Calu3 (cell line): ENCODE measurements at places on chromosomes 7 and 10.

GRCh38 chr7:132078891-132079735 is 497.2 kb downstream of the PLXNA4 start:
- DNase-seq, result no peak

GRCh38 chr7:129675521-129675920 is 64.0 kb downstream of the NRF1 start:
- DNase-seq, result no peak

- DNase-seq, result no peak
Measured at GRCh38 chr7:108247614-108248013, 117.5 kb upstream of the LAMB4 start.

GRCh38 chr7:42152329-42153205 is 84.4 kb downstream of the GLI3 start:
- no peak for DNase-seq

DNA sequence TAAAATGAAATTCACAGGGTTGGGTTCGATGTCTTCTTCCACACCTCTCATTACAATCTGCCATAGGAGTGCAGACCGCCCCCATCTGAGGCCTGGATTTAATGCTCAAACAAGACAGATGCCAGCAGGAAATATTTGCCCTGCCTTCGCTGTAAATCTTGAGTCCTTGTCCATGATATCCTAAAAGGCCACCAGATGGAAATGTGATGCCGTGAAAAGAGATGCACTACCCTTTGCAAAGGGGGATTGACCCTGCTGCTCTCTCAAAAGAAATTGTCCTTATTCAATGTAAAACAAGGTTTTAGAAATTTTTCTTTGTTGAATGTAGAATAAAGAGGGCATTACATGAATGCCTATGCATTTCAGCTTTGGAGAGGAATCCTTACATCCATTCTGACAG is 37.5 kb downstream of the AGAP4 start:
- DNase-seq, result no peak

DNA sequence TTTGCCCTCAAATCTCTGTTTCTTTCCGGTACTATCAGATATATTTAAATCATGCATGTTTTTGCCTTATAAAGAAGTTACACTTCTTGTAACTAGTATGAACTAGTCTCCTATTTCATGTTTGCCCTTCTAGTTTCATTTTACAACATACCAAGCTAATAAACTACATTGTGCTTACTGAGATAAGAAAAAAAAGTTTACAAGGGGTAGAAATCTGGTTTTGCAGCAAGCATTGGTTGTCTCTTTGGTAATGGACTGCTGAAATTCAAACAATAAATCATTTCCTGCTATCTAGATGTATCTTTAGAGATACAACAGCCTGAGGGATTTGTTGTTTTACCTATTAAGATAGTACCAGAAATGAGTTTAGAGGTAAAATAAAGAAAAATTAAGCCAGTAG is 18.8 kb downstream of the PTTG1IP2 start:
- DNase-seq, result no peak

DNA sequence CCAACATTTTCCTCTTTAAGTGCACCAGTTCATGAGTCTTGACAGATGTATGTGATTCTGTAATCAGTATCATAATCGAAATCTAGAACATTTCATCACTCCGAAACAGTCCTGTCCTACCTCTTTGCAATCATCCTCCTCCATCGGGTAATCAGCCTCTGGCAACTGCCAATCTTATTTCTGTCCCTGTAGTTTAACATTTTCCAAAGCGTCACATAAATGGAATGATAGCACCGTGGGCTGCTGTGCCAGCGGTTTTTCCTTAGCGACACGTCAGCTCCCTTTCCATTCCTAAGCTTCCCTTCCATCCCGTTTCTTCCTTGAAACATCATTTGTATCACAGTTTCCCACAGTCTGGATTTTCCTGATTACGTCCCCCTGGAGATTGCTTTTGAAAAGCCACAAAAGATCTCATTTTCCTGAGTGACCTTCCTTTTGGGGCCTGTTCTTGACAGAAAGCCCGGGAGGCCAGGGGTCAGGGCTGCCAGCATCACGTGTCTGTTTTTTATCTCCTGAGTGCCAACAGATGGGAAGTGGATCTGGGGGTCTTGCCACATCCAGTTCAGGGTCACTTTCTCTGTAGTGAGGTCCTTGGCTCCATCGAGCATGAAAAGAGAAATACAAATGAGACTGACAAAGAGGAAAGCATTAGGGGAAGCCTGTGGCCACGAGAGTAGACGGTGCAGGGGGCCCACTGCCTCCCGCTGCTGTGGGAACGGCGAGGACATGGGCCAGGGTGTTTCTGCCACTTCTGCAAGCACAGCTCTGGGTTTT is 31.6 kb downstream of the TMEM120A start:
- DNase-seq, result no peak
